Natural killer cell treated with Interleukin-12 subunit alpha and Interleukin-12 subunit beta and Interleukin-15 and Interleukin-18, amount 100 ng/mL, for 72 hours (primary cell): ENCODE measurements at places on chromosomes 7 and 10. TPM values are rescaled to one million over a fixed set of nuclear protein-coding genes. Genes with fewer than 3 reads are reported as not detected.

Gene LRMDA
- total RNA-seq = 1.8 TPM

Gene THSD7A
- total RNA-seq = 0.75 TPM

Gene TLX1
- not detected for total RNA-seq

Gene NCF1
- 48.8 TPM for total RNA-seq

DNA sequence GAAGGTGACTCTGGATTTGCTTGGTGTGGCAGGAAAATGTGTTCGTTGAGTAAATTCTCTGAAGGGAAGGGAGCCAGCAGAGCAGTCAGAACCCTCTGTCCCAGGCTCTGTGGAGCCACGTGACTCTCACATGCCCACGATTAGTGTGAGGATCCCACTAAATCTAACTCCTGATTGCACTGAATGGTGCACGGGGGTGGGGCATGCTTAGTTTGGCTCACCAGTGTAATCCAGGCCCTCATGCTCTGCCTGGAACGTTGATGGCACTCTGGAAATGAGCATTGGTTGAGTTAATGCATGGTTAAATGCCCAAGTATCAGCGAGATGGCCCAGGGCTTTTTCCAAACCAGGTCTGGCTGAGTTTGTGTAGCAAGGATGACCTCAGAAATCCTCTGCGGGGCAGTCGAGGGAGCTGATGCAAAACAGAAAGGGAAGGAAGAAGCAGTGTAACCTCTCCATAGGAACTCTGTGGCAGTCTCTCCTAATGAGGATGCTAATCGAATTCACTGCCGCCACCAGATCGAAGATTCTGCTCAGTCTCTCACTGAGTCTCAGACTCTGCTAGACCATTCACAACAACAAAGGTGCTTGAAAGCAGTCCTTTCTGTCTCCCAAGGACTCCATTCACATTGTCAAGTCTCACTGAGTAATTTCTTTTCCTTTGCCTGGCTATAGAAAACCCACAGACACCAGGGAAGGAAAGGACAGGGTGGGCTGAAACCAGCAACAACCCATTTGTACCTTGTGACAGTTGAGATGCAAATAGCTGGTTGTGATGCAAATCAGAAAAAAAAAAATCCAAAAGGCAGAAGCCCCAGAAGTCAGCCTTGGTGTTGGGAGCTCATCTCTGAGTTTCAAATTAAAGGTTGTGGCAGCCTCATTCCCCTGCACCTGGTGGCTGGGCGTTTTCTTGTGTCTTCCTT, 98.1 kb downstream of the C10orf105 start:
- no peak for DNase-seq

GRCh38 chr7:131244259-131244852, 83.3 kb upstream of the MKLN1 start:
- DNase-seq = no peak

GRCh38 chr10:21969326-21970287, 33.9 kb downstream of the DNAJC1 start:
- DNase-seq = no peak

DNA sequence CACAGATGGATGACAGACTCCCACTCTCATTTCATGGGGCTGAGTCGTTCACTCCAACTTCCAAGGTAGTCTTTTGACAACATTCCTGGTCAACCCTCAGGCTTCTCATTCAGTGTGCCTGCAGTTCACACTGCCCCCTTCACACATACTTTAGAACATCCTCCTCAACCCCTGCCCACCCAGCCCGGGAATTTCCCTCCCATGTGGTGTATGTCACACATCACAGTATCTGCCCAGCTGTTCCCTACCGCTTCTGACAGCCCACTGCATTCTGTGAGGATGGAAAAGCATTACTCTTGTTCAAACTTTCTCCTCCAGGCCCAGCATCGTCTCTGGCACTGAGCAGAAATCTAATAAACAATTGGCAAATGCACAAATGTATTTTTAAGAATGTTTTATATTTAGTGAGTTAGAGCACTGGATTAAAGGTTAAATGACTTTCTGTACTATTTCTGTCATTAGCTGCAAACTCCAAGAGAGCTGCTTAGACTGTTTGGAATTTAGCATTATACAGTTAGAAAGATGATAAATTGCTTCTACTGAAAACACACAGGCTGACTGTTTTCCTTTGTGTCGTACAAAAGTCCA, 110.4 kb downstream of the SFMBT2 start:
- DNase-seq = no peak
